ENCODE measurements at places on chromosomes 1 and 21.

DNA sequence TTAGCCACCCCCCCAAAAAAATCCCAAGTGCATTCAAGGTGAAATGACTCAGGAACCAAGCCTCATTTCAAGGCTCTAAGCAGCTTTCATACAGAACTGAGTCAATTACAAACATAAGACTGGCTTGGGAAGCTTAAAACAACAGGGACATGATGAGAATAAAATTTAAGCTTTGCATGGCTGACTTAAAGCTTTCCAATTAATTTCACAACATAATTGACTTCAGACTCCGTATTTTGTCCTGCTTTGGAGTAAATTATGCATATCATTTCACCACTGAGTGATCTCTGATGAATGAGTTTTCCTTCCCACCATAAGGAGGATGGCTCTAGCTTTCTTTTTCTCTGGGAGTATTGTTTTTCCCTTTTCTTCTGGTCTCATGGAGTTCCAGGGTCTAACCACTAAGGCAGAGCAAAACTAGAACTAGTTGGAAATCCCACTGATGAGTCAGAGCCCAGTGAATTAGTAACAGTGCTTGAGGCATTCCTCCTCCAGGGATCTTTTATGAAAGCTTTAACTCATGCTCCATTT lies 72.8 kb downstream of the XCL2 start:
- DNase-seq = no peak

DNA sequence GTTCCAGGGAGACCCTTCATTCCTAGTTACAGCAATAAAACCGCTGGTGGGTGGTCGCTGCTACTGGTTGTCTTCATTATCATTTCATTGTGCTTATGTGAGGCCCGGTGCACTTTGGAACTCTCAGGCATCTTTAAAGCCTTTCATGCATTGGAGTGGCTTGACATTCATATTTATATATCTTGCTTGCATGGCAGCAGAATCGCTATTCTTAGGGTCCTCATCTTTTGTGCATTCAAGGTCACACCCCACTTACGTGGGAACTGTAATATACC lies 110.1 kb downstream of the ZBTB18 start:
- no peak for DNase-seq

DNA sequence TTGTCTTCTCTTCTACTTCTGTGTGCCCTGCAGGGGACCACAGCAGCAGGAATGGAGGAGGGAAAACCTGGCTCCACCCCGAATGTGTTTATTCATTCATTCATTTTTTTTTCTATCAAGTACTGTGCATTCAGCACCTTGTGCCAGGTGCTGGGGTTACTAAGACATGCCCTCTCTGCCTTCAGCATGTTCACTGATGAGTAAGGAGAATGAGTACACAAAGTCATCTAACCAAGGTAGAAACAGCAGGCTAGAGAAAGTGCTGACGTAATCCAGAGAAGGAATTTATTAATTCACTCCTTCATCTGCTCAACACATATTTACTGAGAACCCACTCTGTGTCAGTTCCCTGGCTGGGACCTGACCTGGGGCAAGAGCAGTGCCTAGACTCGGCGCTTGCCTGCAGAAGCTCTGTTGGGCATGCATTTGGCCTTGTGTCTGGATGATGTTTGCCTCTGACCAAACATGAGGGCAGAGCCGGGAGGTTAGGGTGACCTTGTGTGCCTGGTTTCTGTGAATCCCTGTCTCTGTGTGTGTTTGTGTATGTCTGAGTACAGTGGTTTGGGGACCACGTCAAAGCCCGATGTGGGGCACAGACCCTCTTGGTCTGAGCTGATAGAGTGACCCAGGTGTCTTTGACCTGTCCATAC lies 3.3 kb upstream of the MYOG start:
- DNase-seq = no peak

GRCh38 chr1:201849372-201850052 lies 20.6 kb downstream of the IPO9 start:
- no peak for DNase-seq

- DNase-seq = no peak
Measured at GRCh38 chr1:234851450-234852438, 241.8 kb upstream of the IRF2BP2 start.

GRCh38 chr1:210239349-210240111 lies 6.9 kb downstream of the SERTAD4 start:
- no peak for DNase-seq

GRCh38 chr1:53254011-53254640 lies 15.8 kb upstream of the MAGOH start:
- no peak for DNase-seq

GRCh38 chr1:84479998-84480397 lies 932 bp downstream of the RPF1 start:
- no peak for DNase-seq

GRCh38 chr1:167186771-167187170 lies 33.9 kb upstream of the POU2F1 start:
- no peak for DNase-seq

DNA sequence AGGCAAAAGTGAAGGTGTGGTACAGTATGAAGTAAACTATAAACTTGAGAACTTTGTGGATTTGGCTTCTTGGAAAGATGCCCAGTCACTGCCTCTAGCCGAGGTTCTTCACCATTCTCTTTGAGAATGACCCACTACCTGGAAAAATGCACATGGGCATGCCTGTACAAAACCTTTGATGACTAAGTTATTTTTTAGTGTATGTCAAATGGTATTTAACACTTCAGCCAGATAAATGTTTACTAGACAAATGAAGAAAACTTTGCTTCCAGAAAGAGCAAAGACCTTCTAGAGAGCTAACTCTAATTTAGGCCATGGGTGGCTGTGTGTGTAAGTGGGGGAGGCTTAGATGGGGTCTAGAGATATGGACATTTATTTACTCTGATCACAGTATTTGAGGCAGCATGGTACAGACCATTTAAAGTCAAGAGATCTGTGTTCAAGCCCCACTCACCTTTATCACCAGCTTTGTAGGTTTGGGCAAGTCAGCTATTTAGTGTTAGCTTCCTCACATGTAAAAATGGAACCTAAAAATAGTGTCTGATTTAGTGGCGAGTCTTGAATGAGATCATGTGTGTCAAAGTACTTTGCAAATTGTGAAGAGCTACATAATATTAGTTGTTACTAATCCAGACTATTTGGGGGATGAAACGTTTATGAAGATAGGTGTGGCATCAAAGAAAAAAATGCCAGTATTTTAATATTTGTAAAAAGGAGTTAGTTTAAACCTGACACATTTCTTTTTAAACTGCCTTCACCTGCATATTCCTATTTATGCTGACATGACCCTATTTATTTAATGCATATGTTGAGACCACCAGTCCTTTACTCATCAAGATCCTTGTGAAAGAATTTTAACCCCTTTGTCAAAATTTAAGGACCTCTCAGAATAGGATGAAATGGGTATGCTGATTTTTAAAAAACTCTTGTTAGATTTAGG lies 20.2 kb downstream of the NFYC start:
- no peak for DNase-seq

DNA sequence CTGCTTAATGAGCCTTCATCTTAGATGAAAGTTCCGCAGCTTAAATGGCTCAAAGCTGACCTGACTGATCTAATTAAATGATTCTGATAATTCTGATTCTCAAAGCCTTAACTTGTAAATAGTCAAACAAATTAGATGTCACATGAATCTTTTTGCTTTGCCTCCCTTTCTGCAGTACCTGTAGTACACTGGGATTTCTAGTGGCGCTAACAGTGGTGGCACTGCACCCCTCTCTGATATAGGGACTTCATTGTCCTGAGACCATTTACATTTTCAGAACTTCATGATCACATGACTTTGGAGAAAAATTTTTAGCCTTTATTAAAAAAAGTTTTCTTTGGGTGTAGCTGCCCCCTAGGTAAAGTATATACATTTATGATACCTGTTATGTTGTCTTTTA lies 546.7 kb upstream of the ADGRL2 start:
- no peak for DNase-seq

- DNase-seq = no peak
Measured at GRCh38 chr1:213993929-213994328, 6.2 kb downstream of the PROX1 start.

DNA sequence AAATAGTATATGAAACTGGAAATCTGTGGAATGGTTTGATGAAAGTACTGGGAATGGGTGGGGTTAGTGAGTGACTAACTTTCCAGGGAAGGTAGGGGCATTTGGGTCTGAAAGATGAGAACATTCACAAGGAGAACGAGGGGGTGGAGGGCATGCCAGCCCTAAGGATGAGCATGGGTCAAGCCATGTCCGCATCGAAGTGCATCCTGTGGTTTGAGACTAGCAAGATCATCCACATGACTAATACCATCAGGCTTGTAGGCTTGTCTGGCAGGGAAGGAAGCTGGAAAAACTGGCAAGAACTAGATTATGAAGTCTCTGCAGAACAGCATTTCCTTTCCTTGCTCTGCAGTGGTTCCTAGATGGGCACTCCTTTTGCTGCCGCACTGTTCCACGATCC lies 70.4 kb upstream of the UBE2U start:
- DNase-seq = no peak

DNA sequence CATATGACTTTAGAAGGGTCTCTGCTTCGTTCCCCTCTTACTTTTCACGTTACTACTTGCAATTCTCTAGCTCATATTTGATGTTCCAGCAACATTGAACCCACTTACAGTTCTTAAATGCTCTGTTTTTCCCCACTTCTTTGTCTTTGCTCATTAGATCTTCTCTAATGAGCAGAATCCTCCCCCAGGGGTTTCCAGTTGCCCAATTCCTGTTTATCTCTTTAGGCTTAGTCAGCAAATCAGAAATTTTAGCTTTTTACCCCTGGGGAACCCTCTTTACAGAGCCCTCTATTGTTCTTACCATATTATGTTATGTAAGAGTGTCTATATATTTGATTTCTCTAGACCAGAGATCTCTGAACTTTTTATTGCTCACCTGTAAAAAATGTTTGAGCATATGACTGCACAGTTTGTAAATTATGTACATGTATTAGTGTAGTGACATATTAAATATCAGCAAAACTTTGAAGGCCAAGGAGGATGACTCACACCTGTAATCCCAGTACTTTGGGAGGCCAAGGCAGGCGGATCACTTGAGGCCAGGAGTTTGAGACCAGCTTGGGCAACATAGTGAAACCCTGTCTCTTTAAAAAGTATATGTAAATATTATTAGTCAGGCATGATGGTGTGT lies 71.4 kb downstream of the FNBP1L start:
- DNase-seq = no peak

GRCh38 chr1:65393347-65393746 lies 27.1 kb upstream of the LEPR start:
- no peak for DNase-seq

- DNase-seq = no peak
Measured at GRCh38 chr1:182700351-182700709, 15.9 kb upstream of the RGS8 start.

DNA sequence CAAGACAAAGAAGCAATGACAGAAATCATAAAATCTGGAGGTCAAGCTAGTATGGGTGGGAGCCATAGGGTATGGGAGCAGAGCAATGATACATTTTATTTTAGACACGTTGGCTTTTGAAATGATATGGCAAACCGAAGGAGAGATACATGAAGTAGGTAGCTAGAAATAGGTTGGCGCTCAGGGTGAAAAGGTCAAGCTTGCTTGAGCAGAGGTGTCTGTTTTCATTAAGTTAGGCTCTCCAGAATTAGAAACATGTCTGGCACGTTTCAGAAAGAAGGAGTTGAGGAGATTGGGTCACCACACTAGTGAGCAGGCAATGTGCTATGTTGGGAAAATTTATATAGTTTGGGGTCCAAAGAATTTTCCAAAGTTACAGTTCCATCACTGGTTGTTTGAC lies 151.4 kb downstream of the AMY1C start:
- DNase-seq = no peak

DNA sequence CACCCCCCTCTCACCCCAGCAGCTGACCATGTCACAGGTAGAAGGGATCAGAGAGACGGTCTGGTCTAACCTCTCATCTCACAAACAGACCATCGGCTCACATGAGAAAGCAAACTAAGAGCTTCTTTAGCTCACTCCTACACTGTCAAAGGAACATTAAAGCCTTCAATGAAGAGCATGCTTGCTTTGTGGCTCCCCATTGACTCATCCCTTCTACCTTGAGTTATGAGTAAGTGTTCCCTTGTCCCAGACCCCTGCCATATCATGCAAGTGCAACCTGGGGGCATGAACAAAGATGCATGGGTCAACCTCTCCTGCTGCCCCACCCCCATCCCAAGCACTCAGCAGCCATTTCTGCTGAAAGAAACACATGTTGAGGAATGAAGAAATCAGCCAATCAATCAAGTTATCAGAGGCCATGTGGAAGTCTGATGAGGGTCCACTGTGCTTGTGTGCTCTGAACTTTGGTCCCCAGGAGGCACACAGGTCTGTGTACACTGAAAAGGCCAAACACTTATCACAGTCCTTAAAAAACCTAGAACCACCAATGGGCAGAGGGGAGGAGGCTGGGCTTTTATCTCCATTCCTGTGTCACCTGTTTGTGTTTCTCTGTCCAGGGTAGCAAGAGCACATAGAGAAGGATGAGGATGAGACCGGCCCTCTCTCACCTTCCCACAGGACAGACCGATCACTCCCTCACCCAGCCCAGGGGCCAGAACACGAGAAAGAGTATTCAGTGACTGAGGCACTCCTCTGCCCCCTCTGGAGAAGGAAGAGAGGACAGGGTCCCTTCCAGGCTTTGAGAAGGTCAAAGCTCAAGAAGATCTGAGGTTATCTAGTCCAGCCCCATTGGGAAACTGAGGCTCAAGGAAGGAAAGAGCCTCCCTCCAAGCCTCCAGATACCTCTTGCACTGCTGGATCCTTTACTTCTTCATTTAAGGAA lies 9.5 kb downstream of the ETNK2 start:
- DNase-seq = no peak

- DNase-seq = no peak
Measured at GRCh38 chr1:45793942-45794604, 9.3 kb upstream of the MAST2 start.

DNA sequence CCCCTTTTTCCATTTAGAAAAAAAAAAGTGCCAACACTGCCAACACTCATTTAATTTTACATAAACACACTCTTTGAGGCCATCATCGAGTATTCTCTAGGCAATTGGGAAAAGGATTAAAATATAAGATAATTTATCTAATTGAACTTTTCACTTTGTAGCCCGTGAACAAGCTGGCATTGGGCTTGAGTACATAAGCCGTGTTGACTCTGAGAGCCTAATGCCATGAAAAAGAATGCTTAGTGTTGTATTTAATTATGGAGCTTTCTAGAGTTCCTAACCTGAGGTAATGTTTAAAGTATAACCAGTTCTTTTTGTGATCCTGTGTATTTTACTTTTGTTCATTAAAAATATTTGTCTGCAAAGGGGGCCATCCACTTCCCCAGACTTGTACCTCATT lies 193.8 kb downstream of the LYPLAL1 start:
- DNase-seq = no peak

- no peak for DNase-seq
Measured at GRCh38 chr1:181259026-181259745, 170.7 kb downstream of the IER5 start.

GRCh38 chr1:30778154-30778978 lies 20.8 kb upstream of the LAPTM5 start:
- no peak for DNase-seq

GRCh38 chr1:117250061-117250606 lies 39.4 kb upstream of the VTCN1 start:
- no peak for DNase-seq

Data from stimulated activated CD4-positive, alpha-beta T cell treated with anti-CD3 and anti-CD28 coated beads, Interleukin-1b, Interleukin-23, amount 100 ng/mL, for 24 hours (primary cell).